ENCODE measurements at places on chromosomes 1 and 21.
A peak's percentile ranks its signal among the peaks of the same experiment; 100 is the strongest.

DNA sequence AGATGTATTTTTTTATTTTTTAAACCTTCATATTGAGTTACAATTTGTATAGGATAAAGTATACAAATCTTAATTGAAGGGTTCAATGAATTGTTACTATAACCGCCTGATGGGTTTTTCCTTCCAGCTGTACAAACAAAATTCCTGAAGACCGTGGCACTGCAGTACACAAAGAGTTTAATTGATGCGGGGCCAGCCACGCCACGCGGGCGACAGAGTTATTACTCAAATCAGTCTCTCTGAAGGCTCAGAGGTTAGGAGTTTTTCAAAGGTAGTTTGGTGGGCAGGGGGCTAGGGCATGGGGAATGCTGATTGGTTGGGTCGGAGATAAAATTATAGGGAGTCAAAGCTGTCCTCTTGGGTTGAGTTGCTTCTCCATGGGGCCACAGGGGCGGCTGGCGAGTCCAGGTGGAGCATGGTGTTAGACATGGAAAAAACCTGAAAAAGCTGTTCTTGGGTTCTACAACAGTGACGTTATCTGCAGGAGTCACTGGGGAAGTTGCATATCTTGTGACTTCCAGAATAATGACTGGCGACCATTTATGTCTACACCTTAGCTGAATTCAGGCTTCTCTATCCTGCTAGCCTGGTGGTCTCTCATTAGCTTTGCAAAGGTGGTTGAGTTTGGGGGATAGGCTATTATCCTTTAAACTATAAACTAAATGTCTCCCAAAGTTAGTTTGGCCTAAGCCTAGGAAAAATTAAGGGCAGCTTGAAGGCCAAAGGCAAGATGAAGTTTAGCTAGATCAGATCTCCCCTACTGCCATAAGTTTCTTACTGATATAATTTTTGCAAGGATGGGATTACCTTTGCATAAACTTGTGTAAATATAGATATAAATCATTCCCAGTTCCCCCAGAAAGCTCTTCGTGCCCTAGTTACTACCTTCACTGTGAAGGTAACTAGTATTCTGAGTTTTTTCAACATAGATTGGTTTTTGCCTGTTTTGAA is 13.0 kb upstream of the TMEM9 start:
- no peak for DNase-seq

- DNase-seq = no peak
Observed at GRCh38 chr1:155962599-155963211, 15.6 kb downstream of the ARHGEF2 start.

GRCh38 chr1:81414488-81415015 is 386.2 kb upstream of the ADGRL2 start:
- DNase-seq = peak; percentile 20

DNA sequence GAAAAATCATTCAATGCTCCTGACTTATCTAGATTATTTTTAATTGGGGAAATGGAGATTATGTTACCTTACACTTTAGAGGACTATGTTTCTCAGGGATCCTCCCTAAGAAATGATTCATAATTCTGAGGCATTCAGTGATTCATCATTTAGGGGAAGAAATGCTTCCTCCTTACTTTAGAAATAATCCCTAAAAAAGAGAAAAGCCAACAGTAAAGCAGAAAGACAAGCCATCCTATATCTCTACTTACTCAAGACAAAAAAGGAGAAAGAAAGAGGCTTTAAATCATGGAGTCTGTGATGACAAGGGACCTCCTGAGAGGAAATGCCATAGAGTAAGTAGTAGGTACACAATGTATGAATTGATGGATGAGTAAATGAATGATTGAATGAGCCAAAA is 137.0 kb downstream of the BRINP2 start:
- DNase-seq = no peak

- DNase-seq = no peak
Observed at GRCh38 chr1:154581766-154582165, 14.2 kb downstream of the CHRNB2 start.

GRCh38 chr1:38533772-38534472 is 325.6 kb downstream of the RRAGC start:
- DNase-seq = no peak

- no peak for DNase-seq
Observed at GRCh38 chr1:247482747-247483146, 24.8 kb upstream of the OR2B11 start.

- peak; percentile 29 for DNase-seq
Observed at GRCh38 chr1:41380979-41381691, 19.9 kb downstream of the FOXO6 start.

GRCh38 chr21:44944596-44944995 is 4.8 kb downstream of the SLX9 start:
- no peak for DNase-seq

DNA sequence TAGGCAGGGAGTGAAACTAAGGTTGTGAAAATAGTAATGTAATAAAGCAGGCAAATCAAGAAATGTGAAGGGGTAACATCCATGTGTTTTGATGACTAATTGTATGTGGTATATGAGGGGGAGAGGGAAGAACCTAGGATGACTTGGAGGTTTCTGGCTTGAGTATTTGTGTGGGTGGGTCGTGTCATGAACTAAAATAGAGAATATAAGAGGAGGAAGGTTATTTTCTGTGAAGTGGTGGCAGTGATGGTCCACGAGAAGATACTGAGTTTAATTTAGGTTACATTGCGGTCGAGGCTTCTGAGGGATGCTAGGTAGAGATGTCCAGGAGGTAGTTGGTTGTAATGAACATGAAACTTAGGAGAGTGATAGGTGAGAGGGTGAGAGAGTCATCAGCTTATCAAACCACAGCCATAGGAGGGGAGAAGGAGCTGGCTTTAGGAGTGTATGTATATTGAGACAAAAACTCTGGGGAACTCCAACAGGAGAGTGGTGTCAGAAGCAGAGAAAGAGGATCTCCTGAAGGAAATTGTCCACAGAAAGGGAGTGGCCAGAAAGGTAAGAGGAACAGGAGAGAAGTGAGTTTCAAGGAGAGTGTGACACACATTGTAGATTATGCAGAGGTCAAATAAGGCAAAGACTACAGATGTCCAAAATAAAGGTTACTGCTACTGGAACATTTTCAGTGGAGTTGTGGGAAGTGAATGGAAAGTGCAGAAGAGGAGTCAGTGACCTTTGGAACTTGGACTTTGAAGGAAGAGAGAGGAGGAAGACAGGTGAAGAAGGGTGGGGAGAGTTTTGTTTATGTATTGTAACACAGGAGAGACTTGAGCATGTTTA is 89.0 kb upstream of the MACF1 start:
- peak; percentile 96 for DNase-seq

- no peak for DNase-seq
Observed at GRCh38 chr1:62341615-62342014, 22.4 kb upstream of the KANK4 start.

DNA sequence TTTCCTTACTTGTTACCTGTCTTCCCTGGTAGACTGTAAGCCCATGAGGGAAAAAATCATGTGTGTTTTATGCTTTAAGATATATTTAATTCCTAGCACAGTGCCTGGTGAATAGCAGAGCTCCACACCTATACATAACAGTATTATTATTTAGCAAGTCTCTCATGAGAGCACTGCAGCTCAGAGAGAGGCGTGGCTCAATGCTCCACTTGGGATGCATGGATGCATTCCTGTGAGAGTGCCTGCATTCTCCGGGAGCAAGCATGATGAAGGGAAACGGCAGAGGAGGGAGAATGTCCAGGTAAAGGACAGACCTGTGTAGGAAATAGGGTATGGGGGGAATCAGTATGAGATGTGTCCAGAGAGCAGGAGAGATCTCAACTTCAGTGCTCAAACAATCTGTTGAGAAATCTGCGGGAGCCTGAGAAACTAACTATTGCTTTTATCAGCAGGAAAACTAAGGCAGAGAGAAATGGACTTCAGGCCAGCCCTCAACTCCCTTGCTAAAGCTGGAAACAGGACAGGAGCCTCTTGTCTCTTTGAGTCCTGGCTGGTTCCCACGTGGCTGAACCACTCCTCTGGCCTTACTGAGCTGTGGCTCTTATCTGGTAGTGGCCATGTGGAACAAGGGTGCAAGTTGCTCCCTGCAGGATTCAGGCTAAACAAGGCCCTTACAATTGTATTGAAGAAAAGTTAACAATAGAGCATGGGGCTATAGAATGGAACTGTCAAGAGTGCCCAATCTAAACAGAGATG is 113.1 kb downstream of the KCNN3 start:
- DNase-seq = no peak

- peak; percentile 69 for DNase-seq
Observed at GRCh38 chr1:101293461-101294051, 56.7 kb downstream of the S1PR1 start.

GRCh38 chr1:245748646-245749045 is 593.9 kb downstream of the KIF26B start:
- DNase-seq = no peak

GRCh38 chr1:27057389-27057788 is 44.7 kb upstream of the TENT5B start:
- no peak for DNase-seq

GRCh38 chr1:116735246-116735645 is 19.0 kb upstream of the CD2 start:
- no peak for DNase-seq

GRCh38 chr1:226639631-226640061 is 91.1 kb downstream of the STUM start:
- no peak for DNase-seq

DNA sequence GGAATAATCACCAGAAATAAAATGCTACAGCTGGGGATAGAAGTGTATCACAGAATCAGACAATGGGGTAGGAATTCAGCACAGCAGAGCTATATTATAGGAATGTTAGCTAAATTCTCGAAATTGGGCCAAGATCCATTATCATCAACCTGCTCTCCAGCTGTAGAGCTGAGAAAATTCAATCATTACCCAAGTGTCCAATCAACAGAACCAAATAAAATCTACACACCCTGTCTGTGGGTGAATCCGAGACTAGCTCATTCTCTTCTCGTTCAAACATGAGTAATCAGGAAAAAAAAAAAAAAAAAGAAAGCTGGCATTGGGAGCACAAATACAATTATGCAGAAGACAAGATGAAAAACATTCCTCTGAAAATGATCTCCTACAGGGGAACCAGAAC is 119.2 kb downstream of the CDC7 start:
- DNase-seq = no peak

DNA sequence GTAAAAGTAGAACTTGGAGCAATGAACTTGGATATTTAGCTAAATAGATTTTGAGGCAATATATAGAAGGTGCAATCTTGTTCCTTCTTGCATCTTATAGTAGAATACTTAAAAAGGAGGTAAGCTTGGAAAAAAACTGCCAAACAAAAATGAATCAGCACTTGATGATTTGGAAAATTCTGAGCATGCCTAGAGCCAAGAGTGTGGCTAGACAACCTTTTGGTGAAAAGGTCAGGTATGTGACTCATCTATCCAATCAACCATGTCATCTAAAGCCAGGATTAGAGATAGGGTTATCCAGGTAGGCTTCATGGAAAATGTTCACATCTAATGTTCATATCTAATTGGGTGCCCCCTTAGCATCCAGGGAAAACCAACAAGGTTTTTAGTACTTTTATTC is 515.0 kb downstream of the COL11A1 start:
- no peak for DNase-seq

GRCh38 chr1:151051356-151052009 is 3.9 kb downstream of the C1orf56 start:
- DNase-seq = no peak

DNA sequence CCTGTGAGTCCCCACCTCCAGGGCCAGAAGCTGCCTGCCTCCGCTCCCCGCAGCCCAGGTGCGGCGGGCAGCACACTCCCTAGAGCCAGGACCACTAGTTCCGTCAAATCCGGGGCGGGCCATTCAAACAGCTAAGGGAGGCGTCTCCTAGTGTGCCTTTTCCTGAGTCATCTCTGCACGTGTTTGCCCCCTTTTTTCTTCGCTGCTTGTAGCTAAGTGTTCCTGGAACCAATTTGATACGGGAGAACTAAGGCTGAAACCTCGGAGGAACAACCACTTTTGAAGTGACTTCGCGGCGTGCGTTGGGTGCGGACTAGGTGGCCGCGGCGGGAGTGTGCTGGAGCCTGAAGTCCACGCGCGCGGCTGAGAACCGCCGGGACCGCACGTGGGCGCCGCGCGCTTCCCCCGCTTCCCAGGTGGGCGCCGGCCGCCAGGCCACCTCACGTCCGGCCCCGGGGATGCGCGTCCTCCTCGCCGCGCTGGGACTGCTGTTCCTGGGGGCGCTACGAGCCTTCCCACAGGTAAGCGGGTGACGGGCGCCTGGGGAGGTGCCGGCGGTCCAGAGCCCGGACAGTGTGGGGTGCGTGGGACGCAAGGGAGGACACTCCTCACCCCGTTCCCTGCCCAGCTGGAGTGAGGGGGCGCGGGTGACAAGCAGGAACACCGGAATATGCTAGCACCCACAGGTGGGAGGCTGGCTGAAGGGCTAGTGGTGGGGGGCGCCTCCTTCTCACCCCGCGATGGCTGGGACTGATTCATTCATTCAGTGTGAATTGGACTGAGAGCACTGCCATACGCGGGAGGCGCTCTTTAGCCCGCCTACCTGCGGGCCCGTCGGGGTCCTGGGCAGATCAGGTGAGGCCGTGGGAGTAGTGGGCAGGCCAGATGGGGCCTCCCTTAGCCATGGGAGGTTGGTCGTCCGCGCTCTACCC is at the start of gene TNFRSF8:
Gene TNFRSF8, plus strand, starts transcription at position 163 of the 932 bp plus-strand sequence. Its CDS starts 296 bp downstream, at position 459.
- peak; percentile 39 for DNase-seq

GRCh38 chr1:177334903-177335302 is 164.1 kb downstream of the BRINP2 start:
- no peak for DNase-seq

- DNase-seq = no peak
Observed at GRCh38 chr1:231519166-231519565, 9.3 kb upstream of the TSNAX start.

GRCh38 chr1:115654663-115655305 is 13.0 kb downstream of the VANGL1 start:
- DNase-seq = peak; percentile 33

- DNase-seq = no peak
Observed at GRCh38 chr1:248793592-248793991, 32.1 kb downstream of the SH3BP5L start.

DNA sequence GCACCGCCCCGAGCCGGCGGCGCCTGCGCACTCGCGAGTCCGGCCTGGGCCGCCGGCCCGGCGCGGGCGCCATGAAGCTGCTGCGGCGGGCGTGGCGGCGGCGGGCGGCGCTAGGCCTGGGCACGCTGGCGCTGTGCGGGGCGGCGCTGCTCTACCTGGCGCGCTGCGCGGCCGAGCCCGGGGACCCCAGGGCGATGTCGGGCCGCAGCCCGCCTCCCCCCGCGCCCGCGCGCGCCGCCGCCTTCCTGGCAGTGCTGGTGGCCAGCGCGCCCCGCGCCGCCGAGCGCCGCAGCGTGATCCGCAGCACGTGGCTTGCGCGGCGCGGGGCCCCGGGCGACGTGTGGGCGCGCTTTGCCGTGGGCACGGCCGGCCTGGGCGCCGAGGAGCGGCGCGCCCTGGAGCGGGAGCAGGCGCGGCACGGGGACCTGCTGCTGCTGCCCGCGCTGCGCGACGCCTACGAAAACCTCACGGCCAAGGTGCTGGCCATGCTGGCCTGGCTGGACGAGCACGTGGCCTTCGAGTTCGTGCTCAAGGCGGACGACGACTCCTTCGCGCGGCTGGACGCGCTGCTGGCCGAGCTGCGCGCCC is at the start of gene B3GALT6:
Gene B3GALT6, plus strand, starts transcription at position 30 of the 588 bp plus-strand sequence. Its CDS starts 42 bp downstream, at position 72.
- DNase-seq = no peak

GRCh38 chr1:226432586-226433340 is 24.9 kb upstream of the PARP1 start:
- DNase-seq = no peak

Measured in suppressor macrophage treated with lipopolysaccharide for 1 hour (primary cell).